ENCODE measurements at places on chromosomes 1 and 21.

- no peak for DNase-seq
Observed at GRCh38 chr1:209397910-209398309, 185.6 kb upstream of the CAMK1G start.

- no peak for DNase-seq
Observed at GRCh38 chr1:19967808-19968207, 11.6 kb downstream of the PLA2G2A start.

GRCh38 chr1:112904831-112905261 lies 51.1 kb downstream of the SLC16A1 start:
- DNase-seq: no peak

DNA sequence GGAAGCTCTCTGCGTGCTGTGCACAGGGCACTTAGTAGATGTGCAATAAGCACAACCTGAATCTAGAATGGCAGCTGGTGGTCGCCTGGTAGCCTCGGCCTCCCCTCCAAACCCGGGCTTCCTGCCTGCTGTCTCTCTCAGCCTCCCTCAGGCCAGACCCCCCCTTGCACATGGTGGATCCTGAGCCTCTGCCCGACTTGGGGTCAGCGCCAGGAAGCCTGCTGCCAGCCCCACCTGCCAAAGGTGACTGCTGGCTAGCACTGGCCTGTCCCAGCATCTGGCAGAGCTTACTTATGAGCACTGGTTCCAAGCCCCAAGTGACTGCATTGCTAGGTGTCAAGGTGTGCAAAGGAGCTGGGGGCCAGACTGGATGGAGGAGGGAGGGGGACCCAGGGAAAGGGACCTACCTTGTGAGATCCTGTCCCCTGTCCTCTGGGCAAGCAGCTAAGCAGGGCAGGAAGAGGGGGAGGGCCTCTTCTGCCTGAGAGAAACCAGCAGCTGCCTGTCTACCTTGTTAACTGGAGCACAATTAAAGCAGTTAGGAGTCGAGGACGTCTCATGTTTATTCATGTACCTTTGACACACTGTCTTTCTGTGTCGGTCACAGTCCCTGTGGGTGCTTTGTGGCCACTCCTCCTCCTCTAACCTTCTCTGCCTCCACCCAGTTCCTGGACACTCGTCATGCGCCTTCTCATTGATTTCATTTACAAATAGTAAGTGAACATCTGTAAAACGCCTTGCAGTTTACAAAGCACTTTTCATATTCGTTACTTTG lies 100.9 kb downstream of the DDX20 start:
- no peak for DNase-seq

DNA sequence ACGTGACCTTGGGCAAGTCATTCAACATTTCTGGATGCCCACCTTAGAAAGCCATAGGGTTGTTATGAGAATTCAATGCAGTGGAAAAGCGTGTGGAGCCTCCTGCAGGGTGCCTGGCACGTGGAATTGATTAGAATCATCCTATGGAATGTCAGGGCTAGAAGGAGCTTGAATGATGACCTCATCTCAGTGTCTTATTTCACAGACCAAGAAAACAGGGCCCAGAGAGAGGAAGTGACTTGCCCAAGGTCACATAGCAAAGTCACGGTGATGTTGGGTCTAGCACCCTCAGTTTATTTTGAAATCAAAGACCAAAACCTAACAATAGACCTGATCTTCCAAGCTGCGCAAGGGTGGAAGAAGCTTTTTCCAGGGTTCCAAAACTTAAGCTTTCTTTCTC lies 6.0 kb downstream of the TRABD2B start:
- no peak for DNase-seq

- DNase-seq: peak; percentile 81
Observed at GRCh38 chr1:112808861-112809684, 93.9 kb upstream of the PPM1J start.

DNA sequence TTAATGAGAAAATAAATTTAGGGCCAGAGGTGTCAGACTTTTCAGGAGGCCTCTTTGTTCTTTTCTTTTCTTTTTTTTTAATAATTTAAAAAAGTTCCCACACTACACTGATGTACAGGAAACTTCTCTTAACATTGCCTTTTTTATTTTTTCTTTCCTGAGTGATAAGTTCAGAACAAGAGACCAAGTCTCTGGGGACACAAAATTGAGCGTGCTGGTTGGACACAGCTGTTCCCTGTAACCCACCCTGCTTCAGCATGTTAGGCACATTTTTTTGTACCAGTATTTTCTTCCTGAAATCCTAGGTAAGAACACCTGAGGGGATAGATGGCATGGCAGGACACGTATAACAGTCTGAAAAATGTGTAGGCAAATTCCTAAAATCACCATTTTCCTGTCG lies 50.1 kb downstream of the PBX1 start:
- DNase-seq: no peak

DNA sequence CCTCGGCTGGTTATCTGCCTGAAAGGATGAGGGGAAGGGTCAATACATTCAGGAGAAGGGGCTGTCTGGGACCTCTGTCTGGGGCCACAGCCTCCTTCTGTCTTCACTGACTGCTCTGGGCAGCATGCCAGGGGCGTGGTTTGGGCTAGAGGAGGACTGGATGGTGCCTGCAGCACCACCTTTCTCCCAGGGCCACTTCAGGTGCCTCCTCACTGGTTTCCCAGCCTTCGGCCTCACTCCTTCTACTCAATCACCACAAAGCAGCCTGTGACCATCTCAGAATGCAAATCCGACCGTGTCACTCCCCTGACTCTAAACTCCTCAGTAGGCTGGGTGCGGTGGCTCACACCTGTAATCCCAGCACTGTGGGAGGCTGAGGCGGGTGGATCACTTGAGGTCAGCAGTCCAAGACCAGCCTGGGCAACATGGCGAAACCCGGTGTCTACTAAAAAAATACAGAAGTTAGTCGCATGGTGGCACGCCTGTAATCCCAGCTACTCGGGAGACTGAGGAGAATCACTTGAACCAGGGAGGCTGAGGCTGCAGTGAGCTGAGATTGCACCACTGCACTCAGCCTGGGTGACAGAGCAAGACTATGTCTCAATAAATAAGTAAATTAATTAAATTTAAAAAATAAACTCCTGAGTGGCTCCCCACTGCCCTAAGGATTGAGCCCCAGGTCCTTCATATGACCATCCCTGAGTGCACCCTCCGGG lies 50.1 kb upstream of the ECE1 start:
- peak; percentile 76 for DNase-seq

DNA sequence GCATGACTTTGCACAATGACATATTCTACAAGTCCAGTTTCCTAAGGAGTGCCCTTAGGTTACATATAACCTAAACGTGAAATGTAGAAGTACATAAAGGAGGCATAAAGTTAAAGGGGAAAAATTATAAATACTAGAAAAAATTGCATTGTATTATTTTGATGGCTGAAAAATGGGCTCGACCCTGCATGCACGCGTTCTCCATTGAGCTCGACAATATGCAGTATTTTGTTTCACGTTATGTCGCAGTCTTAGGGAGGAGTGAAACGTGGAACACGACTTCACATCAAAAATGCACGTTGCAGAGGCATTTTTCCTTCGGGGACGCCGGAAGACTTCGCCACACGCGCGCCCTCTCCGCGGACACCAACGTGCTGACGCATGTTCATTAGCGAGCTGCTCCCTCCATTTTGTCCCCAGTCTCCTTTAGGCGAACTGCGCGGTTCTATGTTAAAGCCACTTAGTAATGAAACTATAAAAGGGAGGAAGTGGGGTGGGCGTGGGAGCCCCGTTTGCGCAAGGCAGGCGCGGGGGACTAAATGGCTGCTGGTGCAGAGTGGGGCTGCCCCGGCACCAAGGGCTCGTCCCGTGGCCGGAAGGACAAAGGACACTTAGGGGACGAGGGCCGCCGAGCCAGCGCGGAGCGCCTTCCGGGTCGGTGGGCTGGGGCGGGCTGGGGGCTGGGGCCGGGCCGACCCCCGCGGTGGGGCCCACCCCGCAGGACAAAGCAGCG lies 749 bp upstream of the COX20 start:
- peak; percentile 94 for DNase-seq

GRCh38 chr1:235106457-235106856 lies 22.2 kb downstream of the TOMM20 start:
- DNase-seq: peak; percentile 48

- DNase-seq: no peak
Observed at GRCh38 chr1:68308034-68308433, 75.7 kb upstream of the WLS start.

DNA sequence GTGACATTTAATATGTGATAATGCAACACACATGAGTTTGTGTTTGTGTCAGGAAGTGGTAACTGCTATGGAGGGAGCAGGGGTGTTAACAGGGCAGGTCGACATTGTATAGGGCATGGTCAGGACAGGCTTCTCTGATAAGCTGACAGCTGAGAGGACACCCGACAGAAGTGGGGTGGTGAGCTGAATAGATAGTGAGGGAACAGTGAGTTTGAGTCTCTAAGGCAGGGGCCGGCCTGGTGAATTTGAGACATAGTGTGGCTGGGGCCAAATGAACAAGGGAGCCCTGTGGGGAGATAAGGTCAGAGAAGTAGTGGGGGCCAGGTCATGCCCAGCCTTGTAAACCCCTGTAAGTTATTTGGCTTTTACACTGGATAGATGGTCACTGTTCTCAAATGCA lies 217.4 kb upstream of the KIAA0040 start:
- peak; percentile 97 for DNase-seq

DNA sequence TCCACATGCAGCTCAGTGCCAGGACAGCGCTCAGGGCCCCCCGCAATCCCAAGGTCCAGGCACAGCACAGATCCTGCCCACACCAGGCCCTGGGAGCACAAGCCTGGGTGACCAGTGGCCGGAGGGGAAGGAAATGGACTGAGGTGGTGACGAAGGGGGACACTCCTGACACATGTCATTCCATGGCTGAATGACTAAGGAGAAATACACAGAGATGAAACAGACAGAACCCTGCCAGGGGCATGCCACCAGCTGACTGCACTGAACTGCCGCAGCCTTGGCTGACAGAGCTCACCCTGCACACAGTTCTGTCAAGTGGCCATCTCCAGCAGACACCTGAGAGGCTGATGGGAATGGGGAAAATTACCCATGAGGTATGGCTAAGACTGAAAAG lies 56.1 kb downstream of the HSF2BP start:
- DNase-seq: no peak

DNA sequence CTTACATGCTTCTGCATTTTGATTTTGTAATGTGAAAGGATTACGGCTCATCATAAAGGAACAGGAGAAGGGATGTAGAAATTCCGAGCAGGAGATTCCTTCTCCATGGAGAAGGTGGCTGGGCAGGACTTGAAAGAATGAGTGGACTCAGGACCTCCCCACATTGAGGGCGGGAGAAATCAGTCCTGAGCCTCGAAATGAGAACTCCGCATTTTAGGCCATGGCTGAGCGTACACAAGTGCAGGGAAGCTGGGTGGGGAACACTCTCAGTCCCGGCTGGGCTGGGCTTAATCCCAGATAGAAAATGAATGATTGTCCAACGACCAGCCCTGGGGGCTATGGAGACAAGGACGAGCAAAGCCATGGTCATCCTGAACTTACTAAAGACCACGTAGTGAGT lies 402.3 kb upstream of the POU3F1 start:
- no peak for DNase-seq

GRCh38 chr1:223631956-223632355 lies 33.5 kb downstream of the CAPN8 start:
- no peak for DNase-seq

DNA sequence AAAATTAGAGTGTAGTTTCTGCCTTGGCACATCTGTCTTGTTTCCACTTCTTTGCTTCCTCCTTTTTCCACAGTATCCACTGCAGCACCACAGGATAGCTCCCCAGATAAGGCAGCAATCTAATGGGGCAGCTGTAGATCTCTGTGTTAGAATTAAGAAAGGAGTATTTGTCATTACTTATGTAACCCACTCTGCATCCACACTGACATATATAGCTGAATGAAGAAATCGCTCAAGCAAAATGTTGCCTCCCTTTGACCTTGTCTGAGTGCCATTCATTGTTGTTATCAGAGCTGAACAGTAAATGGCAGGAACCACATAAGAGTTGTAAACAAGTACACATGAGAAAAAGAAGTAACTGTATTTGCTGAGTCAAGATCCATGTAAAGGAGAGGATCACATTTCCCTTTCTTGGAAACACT lies 45.9 kb upstream of the DPH5 start:
- peak; percentile 83 for DNase-seq

DNA sequence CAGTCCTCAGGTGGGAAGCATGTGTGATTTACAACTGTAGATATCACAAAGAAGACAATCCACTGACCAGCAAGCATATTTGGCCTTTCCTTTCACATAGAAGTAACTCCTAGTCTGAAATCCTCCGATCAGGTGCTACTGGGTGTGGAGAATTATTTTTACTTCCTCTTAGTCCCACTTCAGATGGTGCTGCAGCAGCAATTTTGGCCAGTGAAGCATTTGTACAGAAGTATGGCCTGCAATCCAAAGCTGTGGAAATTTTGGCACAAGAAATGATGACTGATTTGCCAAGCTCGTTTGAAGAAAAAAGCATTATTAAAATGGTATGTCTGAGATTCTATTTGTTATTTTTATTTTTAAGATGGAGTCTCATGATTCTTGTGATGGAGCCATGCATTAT lies 51.0 kb downstream of the SCP2 start:
- DNase-seq: no peak

DNA sequence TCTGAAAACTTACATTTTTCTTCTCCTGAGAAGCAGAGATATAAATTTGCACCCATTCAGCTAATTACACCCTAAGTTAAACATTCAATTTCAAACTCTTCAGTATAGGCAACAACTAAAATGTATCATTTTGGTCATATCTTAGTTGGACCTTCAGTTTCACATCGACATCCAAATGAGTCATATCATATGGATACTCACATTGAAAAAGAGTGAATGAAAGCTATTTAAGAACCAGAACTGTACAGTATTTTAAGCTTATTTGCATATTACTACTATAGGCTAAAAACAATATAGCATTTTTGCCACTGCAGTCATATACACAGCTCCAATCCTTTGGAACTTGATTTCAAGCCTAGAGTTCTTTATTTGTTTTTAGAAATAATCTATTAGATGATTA lies 33.6 kb downstream of the USP25 start:
- DNase-seq: no peak

GRCh38 chr1:151372058-151372934 lies at the start of gene SELENBP1:
Gene SELENBP1 (minus strand): TSS chr1:151372705. CDS start chr1:151372641, 64 bp downstream.
- peak; percentile 75 for DNase-seq

DNA sequence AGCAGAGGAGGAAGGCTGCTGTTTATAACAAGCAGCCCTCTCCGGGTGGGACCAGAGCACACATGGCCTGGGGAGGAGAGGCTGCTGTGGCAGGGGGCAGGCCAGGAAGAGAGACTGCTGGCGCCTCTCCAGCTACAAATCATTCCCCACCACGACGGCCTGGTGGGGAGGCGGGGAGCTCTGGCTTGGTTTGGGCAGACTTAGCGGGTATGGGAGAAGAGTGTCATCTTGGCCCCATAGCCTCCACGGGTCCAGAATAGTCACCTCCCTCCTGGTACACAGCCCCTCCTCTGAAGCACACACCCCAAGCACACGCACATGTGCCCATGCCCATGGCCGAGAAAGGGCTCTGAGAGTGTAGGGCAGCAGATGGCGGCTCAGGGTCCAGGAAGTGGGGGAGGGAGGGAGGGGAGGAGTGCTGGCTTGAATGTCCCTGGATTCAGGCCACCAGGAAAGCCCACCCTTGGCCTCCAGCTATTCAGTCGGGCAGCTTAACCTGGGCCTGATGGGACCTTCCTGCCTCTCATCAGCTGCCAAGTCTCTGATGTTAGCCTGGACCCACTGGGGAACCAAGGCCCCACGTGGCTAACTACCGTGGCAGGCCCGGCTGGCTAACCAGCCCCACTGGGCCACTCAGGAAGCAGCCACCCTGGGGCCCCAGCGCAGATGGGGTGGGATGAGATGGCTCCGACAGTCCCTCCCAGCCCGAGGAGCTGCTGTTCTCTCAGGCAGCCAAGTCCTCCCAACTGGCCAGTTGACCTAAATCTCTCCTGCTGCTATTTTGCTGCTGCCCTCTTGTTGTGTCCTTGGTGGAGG lies 10.9 kb downstream of the LRP8 start:
- DNase-seq: peak; percentile 55

GRCh38 chr1:43507296-43508295 lies 23.1 kb upstream of the PTPRF start:
- no peak for DNase-seq

All from hematopoietic multipotent progenitor cell treated with erythropoietin and hydrocortisone succinate and interleukin-3 and kit ligand, for 6 days (in vitro differentiated cells).